ENCODE measurements at places on chromosomes 2 and 18.

DNA sequence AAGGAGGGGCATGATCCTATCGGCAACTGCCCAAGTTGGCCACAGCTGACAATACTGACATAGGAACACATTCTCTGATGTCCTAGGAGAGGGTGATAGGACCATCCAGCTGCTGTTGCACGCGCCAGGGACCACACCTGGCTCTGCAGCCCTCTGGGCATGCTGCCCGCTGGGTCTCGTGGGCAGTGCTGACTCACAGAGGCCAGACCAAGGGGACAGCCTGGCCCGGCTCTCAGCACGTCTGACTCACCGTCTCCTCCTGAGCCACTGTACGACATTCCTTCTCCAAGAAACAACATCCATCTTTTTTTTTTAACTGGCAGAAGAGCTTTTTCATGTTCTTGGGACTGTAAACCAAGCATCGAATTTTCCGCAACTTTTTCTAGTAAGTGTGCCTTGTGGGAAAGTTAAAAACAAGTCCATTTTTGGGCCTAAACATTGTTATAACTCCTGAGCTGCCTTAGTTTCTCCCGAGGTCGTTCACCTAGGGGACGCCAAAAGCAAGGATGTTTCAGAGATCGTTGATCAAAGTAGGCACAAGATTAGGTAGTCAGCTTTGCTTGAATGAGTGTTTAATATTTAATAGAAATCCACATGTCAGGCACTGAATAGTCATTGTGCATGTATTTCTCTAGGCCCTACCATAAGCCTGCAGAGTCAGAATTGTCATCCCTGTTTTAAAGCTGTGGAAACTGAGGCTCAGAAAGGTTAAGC, 100.3 kb downstream of the TTC32 start:
- no peak for DNase-seq

DNA sequence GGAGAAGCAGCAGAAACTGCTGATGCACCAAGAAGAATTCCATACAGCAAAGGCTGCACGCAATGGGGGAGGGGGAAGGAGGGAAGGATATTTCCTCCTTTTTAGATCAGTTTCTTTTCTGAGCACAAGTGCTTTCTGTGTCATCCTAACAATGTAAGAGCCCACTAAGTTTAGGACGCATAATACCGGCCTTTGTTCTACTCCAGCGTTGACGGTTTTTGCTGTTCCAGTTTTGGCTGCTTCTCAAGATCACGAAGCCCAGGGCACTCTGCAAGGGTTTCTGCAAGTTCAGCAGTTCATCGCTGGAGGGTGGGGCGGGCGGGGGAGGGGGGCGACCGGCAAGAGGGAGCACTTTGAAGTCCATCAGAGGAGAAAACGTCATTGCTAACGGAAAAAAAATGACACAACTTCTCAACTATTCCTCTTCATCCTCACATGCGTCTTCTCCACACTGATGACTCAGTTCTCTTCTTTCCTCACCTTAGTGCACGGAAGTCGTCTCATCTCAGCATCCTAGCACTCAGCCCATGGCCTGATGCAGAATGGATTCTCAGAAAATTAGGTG, 8.7 kb downstream of the FAM178B start:
- DNase-seq: no peak

DNA sequence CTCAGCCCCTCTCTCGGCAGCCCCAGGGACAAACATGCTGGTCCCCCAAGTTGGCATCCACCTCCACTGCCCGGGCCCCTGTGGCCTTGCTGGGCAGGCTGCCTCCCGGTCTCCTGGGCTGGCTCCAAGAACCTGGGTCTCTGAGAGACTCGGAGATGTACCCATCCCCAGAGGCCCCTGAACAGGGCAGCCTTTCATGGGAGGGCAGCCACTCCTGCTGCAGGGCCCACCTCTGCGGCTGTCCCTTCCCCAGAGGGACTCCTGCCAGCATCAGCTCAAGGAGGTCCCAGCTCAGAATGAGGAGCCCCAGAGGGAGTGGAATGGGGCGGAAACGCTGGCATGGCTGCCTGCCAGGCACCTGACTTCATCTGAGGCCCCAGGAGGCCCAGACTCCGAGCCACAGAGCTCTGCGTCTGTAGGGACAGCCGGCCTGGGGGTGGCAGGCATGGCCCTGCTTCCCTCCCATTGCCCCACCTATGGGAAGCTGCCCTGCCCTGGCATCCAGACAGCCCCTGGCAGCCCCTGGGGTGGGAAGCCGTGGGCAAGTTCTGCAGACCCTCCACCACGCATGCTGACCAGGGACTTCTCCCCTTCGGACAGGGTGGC, 857 bp upstream of the CROCC2 start:
- DNase-seq: no peak

DNA sequence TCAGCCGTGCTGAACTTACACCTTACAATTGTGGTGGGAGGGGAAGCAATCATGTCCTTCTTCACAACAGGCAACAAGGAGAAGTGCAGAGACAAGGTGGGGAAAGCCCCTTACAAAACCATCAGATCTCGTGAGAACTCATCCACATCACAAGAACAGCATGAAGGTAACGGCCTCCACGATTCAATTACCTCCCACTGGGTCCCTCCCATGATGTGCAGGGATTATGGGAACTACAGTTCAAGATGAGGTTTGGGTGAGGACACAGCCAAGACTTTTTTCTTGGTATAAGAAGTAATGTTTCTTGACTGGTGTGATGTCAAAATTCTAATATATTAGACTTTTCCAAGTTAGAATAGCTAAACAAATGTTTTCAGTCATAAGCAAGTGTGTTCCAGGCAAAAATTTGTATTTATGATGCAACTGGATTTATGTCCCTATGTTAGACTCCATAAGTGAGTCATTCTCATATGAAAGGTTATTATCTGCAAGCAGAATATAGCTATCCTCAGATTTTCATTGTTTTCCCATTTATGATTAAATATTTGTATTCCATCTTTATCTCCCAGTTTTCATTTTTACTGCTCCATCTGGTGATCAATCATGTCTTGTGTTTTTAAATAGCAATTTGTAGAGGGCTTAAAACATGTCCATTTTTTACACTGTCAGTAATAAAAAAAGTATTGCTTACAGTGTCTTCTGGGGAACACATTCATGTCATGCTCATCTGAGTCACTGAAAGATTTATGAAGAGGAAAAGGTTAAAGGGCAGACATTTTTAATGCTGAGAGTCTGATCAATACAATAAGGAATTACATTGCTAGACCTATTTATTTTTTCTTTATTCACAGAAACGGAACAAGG, 995.2 kb upstream of the CDH2 start:
- DNase-seq: no peak

GRCh38 chr2:99659874-99660273, 170.1 kb upstream of the REV1 start:
- DNase-seq: no peak

DNA sequence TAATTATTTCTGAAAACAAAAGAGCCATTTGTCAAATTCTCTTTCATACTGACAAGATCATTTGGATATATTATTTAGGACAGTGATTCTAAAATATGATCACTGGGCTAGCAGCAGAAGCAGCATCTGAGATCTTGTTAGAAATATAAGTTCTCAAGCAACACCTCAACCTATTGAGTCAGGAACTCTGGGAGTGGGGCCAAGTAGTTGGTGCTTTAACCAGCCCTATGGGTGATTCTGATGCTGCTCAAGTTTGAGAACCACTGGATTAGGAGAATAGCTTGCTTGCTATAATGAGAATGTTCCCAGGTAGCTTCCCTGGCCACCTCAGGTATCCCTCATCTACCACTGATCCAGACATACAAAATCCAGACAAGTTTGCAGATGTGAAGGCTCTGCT, 466.9 kb upstream of the CELF4 start:
- no peak for DNase-seq

DNA sequence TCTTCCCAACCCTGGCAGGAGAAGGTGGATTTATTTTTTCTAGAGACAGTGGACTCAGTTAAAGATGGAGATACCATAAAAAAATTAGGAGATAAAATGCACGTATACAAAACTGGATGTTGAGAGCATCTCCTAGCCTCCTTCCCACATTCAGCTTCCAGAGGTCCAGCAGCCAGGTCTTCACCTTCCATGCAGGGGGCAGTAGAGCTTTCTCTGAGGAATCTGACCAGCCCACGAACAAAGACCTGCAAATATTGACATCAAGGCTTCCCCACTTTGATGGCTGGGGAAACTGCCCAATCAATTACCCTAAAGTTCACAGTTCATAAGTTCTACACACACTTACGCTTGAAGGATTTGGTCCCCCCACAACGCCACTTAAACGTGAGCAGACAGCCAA, 24.5 kb downstream of the AQP4 start:
- no peak for DNase-seq

DNA sequence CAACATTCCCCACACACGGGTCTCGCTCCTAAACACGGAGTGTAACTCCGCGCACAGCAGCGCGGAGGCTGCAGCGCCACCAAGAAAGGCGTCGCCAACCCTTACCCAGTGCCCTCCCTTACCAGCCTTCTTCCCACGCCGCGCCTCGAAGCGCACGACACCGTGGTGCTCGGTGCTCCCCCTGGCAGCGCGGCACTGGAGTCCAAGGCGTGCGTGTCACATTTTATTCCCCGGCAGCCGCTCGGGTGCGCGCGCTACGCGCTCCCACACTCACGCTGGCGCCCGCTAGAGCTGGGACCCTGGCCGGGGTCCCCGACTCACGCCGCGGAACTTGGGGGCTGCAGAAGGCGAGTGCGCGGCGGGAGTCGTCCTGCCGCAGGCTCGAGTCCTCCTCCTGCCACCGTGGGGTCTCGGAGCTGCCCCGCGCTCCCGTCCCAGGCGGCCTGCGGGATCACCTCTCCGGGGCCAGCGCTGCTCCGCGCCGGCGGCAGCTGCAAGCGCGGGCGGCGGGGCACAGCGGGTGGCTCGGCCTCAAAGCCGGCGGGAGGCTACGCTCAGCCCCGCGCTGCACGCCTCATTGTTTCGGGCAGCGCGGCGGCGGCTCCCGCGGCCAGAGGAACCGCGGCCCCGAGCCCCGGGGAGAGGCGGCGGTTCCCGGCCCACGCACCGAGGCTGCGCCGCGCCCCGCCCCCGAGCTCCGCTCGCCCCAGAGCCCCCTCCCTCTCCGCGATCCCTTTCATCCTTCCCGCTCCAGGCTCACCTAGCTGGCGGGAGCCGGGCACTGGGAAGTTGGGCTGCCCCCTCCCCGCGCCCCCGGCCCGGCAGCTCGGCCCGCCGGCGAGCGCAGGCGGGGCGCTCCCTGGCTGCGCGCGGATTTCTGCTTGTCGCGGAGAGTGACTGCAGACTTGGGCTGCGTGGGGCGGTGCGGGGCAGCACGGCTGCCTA, at the start of gene ST6GAL2:
Gene ST6GAL2 (minus strand): TSS at position 197 of the 945 bp plus-strand sequence. CDS start 42,190 bp downstream, outside the sequence.
- peak; percentile 27 for DNase-seq

DNA sequence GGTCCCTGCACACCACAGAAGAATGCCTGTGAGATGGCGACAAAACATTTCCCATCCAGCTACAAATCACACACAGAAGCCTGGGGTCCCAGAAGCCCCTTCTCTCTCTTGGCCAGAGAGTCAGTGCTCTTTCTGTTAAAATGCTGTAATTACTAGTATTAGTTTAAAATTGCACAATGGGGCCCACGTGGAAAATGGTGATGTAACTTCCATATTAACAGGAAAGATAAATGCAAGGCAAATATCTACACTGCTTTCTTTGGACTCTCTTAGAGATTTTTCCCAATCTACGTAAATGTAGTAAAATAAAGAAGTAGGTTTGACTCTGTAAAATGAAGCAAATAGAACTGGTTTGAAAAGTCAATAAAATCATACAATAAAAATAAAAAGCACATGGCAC, 113.9 kb upstream of the TFCP2L1 start:
- DNase-seq: no peak

- DNase-seq: no peak
These were observed 212.0 kb downstream of the TNS1 start for GRCh38 chr2:217790681-217791392.

GRCh38 chr2:161170958-161171932, 11.0 kb downstream of the TANK start:
- DNase-seq: no peak

DNA sequence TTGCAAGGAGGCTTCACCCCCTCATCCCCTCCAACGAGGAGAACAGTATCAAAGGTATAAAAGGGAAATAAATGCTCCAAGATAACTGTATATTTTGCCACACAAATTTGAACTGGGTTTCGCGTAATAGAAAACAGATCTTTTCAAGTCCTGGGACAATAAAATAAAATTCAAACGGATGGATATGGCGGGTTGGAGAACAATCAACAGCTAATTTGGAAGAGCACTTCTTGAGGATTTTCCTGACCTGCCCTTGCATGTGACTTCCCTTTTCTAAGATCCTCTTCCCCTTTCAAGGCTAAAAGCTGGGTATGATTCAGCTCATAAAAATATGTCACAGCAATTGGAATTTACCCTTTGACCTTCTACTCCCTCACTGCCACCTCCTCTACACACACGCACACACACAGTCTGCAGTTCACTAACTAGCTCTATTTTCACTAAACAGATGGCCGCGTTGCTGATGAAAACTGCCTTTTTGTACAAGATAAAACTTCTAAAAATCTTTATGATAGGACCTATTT, 386.9 kb downstream of the FIGN start:
- no peak for DNase-seq

DNA sequence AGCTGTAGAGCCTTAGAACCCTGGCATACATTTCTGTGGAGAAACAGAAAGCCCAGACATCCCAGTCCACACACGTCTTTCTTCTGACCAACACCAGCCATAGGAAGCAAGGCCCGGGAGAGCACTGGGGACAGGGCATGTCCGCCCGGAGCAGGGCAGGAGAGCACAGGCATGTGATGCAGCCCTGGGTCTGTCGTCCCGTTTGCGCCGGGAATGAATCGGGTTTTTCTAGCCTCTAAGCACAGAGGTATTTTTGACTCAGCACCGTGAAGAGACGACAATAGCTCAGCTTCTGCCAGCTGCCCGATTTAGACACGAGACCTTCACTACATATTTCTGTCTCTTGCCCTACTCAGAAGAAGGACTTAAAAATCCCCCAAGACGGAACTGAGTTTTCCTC, 7.3 kb upstream of the AMMECR1L start:
- DNase-seq: no peak

DNA sequence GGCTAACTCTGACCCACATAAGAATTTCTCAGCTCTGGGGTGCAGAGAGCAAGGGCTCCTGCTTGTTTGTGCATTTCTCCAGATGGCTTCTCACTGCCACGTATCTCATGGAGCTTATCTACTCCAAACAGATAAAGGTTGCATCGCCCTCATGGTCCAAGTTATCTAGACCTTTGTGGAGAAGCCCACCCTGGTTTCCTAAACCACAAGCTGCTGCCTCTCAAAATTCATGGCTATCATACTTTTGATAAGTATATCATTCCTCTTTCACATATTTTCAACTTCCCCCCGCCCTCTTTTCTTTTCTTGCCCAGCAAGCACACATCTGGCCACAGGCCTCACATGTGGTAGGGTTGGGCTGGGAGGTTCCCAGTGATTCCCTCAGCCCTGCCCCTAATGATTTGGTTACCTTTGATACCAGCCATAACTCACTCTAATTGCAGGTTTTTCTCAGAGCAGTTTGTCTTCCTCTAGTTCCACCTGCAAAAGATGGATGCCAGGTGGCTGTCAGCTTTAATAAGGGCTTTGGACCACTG, 146.0 kb downstream of the RHBDD1 start:
- no peak for DNase-seq

All from GM13976 (cell line).